Thoracic aorta (tissue), 2 donors: ENCODE measurements at places on chromosomes 11 and 22. TPM values are rescaled to one million over a fixed set of nuclear protein-coding genes. Genes with fewer than 3 reads are reported as not detected.

GRCh38 chr22:29391546-29391945 lies 3.2 kb upstream of the AP1B1 start:
- no peak for DNase-seq

GRCh38 chr11:42770444-42771065 lies 541.2 kb upstream of the API5 start:
- no peak for DNase-seq

DNA sequence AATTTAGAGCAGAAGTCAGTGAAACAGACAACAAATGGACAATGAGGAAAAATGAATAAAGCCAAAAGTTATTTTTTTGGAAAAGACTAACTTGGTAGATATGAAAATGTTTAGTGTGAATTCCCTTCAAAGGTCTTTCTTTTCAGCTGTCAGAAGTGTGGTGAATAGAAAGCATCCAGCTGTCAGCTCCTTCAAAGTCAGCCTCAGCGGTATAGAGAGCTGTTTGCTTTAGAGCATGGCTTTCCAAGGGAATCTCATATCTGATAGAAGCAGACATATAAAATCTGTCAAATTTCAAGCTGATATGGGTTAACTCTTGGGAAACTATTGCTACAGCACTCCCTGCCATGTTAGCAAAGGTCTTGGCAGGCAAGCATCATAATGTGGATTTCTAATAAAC lies 309.3 kb downstream of the CASP12 start:
- no peak for DNase-seq

RASD2 gene
- 18.8 TPM for total RNA-seq

- no peak for DNase-seq
Measured at GRCh38 chr11:22730319-22730718, 63.9 kb downstream of the GAS2 start.

APOL5 gene
- total RNA-seq, result not detected

TRIM48 gene
- total RNA-seq, result not detected

GRCh38 chr11:131841028-131841427 lies 470.6 kb downstream of the NTM start:
- DNase-seq, result no peak

- no peak for DNase-seq
Measured at GRCh38 chr11:101030692-101031091, 98.9 kb downstream of the PGR start.

GRCh38 chr11:124717786-124718651 lies 21.7 kb upstream of the NRGN start:
- no peak for DNase-seq

TNNI2 gene
- total RNA-seq, result not detected

- peak; percentile 98 for DNase-seq
Measured at GRCh38 chr11:61971248-61972111, 4.0 kb upstream of the FTH1 start.

- no peak for DNase-seq
Measured at GRCh38 chr22:35587447-35587870, 29.7 kb downstream of the MB start.

DNA sequence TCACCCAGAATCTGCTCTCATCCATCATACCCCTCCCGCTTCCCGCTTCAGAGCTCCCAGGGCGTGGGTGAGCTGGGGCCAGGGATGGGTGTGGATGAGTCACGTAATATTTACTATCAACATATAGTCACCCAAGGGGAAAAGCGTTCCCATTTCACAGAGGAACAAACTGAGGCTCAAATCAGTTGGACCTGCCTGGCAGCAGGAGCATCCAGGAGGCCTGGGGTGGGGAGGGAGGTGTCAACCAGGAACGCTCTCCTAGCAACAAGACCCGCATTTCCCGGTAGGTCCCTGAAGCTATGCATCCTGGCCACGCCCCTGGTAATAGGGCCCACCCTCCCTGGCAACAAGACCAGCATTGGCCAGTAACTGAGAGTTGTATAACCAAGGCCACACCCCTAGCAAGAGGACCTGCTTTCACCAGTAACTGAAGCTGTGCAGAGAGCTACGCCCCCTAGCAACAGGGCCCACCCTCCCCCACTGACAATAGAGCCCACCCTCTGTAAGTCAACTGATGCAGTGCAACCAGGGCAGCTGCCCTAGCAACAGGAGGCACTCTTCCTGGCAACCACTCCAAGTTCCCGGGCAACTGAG lies 32.7 kb upstream of the TXNRD2 start:
- no peak for DNase-seq

GRCh38 chr11:83249972-83250593 lies 36.1 kb downstream of the CCDC90B start:
- no peak for DNase-seq

IL18 gene
- 12.3 TPM for total RNA-seq

ZNRF3 gene
- 17.2 TPM for total RNA-seq

- no peak for DNase-seq
Measured at GRCh38 chr11:28922386-28922981, 814.3 kb downstream of the METTL15 start.

DNA sequence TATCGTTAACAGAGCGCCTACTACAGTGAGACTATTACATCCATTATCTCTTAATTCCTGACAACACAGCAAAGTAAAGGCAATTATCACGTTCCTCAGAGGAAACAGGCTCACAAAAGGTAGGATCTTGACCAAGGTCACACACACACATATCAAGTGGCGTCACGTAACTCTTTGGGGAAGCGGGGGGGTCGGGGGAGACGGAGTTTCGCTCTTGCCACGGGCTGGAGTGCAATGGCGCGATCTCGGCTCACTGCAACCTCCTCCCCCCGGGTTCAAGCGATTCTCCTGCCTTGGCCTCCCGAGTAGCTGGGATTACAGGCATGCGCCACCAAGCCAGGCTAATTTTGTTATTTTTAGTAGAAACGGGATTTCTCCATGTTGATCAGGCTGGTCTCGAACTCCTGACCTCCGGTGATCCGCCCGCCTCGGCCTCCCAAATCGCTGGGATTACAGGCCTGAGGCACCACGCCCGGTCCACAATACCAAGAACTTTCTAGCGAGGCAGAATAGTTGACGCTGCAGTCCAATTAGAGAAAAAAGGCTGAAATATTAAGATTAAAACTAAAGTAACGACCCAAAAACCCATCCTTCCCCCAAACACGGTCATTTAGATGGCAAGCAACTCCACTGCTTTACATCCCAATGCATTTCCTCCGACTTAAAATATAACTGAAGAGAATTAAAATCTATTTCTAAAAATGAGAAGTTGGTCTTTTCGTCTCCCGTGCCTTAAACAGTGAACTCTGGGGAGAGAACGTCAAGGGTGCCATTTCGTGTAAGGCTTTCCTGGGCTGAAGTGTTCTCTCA lies 1.2 kb downstream of the DDX17 start:
- DNase-seq, result no peak

DNA sequence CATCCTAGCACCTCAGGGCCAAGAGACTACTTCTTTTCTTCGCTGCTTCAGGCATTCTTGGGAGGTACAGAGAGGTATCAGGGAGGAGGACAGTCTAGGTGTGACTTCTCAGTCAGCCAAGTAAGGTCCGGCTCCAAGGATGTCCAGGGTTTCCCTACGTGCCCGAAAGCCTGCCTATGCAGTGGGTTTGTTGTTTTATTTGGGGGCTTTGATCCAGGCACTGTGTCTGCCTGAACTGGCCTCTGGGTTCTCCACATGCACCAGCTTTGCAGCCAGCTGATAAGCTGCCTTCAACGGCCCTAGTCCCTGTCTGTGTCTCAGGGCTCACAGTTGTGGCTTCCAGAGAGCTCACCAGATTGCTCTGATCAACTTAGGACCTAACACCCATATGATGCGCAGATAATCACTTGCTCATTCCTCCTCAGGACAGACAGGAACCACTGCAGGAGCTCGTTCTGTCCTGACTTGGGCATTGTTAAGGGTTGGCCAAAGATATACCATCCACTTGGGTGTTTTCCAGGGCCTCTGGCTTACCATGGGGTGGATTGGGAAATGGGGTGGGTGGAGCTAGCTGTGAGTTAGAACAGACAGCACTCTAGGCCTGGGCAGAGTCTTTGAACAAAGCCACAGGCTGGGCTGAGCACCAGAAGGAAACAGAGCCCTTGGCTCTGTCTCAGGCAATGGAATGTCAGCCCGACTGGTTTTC lies 45.5 kb upstream of the CRYBB3 start:
- DNase-seq, result peak; percentile 39

VPREB1 gene
- total RNA-seq, result not detected

MS4A6E gene
- not detected for total RNA-seq

MADD gene
- 74.3 TPM for total RNA-seq
